Stimulated activated CD8-positive, alpha-beta memory T cell treated with anti-CD3 and anti-CD28 coated beads, Interleukin-7, amount 100 ng/mL, for 4 hours (primary cell): ENCODE measurements at places on chromosomes 16 and 17.

GRCh38 chr17:56849131-56849530 lies 15.2 kb downstream of the DGKE start:
- no peak for DNase-seq

GRCh38 chr17:34858591-34859565 lies 102.4 kb downstream of the CCT6B start:
- DNase-seq = no peak

- no peak for DNase-seq
Measured at GRCh38 chr17:12592941-12593340, 72.7 kb upstream of the MYOCD start.

- DNase-seq = no peak
Measured at GRCh38 chr17:65261152-65261551, 124.0 kb downstream of the RGS9 start.

DNA sequence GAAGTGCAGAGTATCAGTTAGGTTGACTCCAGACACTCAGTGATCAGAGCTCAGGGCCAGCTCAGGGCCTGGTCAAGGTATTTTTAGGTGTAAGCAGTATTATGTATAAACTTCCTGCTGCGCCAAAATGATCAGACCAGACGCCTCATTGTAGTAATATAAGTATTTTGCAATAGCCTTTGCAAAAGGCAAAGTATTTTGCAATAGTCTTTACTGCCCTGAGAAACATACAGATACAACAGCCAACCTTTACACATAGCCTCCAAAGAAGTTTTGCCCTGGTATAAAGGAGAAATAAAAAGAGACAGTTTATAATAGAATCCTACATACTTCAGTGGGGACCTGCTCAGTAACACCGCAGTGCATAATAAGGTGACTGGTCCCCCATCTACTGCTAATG lies 333.0 kb upstream of the EEF2KMT start:
- DNase-seq = no peak

- DNase-seq = peak; percentile 30
Measured at GRCh38 chr17:7912927-7913524, 3.1 kb downstream of the RNF227 start.

- DNase-seq = no peak
Measured at GRCh38 chr16:25523183-25523582, 168.6 kb upstream of the HS3ST4 start.

DNA sequence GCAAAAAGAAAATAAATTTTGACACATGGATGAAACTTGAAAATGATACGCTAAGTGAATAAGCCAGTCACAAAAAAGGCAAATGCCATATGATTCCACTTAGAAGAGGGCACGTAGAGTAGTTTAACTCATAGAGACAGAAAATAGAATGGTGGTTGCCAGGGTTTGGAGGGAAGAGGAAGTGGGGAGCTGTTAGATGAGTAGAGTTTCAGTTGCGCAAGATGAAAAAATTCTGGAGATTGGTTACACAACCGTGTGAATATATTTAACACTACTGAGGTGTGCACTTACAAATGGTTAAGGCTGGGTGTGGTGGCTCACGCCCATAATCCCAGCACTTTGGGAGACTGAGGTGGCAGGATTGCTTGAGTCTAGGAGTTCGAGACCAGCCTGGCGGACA lies 93.4 kb upstream of the TMEM132E start:
- DNase-seq = no peak

GRCh38 chr16:54051821-54052220 lies 234.8 kb downstream of the IRX3 start:
- no peak for DNase-seq

DNA sequence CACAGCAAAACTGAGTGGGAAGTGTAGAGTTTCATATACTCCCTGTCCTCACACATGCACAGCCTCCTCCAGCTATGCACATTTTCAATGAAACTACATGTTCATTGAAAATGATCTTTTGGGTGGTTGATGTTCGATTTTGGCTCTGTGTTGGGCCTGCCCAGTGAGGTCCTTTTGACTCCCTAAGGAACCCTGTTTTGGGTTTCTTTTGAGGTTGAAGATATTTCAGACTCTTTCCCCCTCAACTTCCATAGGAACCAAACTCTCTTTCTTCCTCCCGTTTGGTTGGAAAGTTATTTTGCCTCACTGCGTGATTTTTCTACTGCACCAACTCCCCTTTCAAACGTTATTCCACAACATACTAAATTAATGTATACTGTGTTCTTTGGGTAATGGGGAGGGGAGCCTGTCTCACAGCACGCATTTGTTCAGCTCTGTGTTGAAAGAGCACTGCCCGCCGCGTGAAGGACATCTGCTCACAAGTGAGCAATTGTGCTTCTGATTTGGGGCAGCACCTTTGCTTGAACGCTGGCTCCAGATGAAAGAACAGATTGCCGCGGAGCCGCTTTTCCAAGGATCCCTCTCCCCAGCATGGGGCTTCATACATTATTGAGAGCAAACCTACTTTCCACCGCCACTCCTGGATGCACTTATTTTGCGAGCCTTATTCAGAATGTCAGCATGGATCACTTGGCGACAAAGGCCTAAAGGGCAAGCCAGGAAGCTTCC lies 385.9 kb downstream of the WWOX start:
- no peak for DNase-seq

- DNase-seq = no peak
Measured at GRCh38 chr17:60901806-60902205, 224.2 kb downstream of the BCAS3 start.

DNA sequence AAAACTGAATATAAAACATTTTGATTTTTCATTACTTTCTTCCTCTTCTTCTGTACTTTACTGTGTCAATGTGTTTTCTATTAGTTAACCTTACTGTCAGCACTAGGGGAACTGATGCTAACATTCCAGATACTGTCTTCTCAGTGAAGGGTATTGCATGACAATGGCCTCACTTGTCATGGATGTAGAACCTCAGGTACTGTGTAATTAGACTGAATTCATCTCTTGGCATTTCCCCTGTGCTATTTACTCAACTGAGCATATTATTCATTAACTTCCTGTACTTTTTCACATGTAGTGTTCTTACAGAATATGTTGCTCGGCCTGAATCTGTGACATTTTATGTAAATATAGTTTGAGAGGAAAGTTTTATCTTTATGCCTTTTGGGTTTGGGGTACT lies 237.0 kb downstream of the CA10 start:
- DNase-seq = no peak

GRCh38 chr16:64983963-64984362 lies 137.9 kb downstream of the CDH11 start:
- DNase-seq = no peak

GRCh38 chr16:84700446-84701300 lies 873 bp downstream of the USP10 start:
- DNase-seq = peak; percentile 8

DNA sequence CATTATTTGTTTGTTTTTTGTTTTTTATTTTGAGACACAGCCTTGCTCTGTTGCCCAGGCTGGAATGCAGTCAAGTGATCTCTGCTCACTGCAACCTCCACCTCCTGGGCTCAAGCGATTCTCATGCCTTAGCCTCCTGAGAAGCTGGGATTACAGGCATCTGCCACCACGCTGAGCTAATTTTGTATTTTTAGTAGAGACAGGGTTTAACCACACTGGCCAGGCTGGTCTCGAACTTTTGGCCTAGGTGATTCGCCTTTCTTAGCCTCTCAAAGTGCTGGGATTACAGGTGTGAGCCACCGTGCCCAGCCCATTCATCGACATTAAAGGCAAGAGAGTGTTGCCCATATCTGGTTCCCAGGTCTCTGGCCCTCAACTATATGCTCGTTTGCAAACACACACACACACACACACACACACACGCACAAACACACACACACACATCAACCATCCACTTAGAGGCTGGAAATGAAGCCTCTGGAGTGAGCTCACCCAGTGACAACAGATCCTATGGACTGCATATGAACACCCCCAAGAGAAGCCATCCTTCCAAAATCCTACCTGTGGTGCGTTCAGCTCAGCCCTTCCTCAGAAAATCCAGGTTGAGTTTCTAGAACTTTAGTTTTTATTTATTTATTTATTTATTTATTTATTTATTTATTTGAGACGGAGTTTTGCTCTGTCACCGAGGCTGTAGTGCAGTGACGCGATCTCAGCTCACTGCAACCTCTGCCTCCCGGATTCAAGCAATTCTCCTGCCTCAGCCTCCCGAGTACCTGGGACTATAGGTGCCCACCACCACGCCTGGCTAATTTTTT lies 12.3 kb upstream of the SEPHS2 start:
- DNase-seq = no peak

DNA sequence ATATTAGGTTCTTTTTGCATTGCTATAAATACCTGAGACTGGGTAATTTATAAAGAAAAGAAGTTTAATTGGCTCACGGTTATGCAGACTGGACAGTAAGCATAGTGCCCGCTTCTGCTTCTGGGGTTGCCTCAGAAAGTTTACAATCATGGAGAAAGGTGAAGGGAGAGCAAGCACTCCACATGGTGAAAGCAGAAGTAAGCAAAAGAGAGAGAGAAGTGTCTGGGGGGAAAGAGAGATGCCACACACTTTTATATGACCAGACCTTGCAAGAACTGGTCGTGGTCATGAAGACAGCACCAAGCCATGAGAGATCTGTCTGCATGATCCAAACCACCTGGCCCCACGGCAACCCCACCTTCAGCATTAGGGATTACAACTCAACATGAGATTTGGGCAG lies 45.4 kb downstream of the KCNJ16 start:
- no peak for DNase-seq

GRCh38 chr17:30981531-30982519 lies 11.0 kb downstream of the RNF135 start:
- DNase-seq = no peak

DNA sequence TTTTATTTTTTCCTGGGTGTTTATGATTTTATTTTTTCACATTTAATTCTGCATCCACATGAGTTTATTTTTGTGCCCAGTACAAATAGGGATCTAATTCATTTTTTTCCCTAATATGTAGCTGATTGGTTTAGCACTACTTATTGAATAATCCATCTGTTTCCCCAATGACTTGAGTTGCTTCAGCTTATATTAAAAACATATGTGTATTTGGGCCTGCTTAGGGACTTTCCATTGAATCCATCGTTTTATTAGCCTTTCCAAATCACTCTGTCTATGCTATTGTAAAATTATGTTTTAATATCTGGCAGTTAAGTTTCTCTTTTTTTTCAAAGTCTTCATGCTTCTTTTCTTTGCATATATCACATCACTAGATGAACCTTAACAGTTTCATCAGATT lies 42.2 kb downstream of the WWP2 start:
- no peak for DNase-seq

DNA sequence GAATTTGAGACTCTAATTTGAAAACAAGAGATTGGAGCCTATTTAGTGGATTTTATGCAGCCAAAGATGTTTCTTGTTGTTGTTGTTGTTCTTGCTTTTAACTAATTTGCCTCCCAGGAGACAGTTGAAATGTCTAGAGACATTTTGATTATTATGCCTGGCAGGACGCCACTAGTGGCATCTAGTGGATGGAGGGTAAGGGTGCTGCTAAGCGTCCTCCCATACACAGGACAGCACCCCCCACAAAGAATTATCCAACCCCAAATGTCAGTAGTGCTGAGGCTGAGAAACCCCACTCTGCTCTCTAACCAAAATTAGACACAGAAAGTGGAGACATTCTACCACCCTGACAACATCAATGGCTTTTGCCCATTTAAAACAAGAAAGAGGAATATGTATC lies 15.4 kb upstream of the HSBP1 start:
- DNase-seq = no peak

- DNase-seq = no peak
Measured at GRCh38 chr16:76193906-76194615, 83.1 kb upstream of the CNTNAP4 start.

DNA sequence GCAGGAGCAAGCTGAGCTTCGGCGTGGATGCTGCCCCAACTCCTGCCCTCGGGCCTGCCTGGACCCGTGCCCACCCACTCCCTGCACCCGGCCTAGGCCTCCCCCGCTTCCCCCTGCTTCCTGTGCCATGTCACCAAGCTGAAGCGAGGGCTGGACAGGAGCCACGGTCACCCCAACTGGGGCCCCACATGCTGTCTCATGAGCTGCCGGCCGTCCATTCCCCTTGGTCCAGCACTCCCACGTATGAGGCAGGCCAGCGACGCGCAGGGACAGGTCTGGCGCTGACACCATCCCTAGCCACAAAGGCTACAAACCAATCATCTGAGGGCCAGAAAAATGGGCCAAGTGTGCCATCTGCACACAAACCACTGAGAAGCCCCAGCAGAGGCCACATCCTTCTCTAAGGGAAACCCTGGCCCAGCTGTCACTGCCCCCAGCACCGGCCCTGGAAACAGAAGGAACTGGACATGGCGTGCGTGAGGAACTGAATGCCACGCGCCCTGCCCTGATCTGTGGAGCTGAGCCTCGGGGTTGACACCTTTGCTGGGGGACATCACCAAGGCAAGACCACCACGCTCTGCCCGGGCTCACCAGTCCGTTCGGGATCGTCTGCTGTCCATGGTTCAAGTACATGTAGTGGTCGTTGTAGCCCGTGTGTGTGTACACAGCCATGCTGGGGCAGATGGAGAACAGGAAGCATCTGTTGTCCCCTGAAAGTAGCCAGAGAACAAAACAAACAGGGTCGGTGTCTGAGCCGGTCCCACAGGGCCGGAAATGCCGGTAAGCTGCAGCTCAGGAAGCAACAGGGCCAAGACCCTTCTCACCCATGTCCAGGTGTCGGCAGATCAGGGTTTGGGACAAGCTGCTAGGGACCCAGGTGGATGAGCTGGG lies 22.2 kb downstream of the MEAK7 start:
- DNase-seq = no peak

DNA sequence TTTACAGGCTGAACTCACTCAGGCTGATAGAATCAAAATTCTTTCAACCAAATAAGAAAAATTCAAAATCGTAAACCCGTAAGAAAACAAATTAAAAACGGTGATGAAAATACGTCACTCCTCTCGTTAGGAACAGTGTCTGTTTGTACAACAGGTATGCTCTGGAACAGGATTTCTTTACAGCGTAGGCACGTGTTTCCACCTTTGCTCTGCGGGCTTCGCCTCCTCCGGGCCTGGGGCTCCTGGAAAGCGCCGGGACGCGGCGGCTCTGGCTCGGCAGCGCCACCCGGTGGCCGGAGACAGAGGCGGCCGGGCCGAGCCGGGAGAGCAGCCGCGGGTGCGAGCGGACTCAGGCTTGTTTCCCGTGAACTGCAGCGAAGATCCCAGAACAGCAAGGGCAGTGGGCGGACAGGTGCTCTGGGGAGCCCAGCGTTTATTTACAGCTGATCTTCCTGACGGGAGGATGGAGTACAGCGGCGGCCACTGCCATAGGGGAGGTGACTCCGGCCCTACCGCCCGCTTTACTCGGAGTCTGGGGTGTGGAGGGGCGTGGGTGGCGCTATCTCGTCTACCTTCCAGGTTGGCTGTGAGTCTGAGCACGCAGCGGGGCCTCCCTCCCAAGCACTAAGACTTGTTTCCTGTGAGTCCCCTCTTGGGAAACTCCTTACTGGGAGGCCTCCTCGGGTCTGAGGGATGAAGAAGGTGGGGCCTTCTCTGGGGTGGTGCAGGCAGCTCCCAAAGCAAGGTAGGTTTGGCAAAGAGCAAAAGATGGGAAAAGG lies 40.5 kb upstream of the ATP2A3 start:
- peak; percentile 20 for DNase-seq

DNA sequence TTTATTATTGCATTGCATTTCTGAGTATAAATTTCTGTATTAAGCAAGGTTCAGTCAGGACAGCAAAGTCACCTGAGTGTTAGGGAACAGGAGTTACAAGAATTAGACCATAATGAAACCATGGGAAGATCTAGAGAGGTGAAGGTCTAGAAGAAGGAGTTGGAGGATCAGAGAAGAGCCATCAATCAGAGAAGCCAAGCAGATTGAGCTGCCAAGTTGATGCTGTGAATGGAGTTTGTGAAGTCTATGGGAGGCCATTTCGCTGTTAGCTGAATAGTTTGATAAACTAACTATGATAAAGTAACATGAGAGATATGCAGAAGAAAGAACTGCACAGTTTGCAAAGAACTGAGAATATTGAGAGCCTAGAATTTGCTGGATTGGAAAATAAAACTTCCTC lies 40.4 kb downstream of the FBXL20 start:
- DNase-seq = no peak
